ENCODE measurements at places on chromosomes 2 and 18. TPM values are rescaled to one million over a fixed set of nuclear protein-coding genes. Genes with fewer than 3 reads are reported as not detected.

GRCh38 chr2:4618630-4619228 is 915.4 kb downstream of the DCDC2C start:
- DNase-seq, result no peak

DNA sequence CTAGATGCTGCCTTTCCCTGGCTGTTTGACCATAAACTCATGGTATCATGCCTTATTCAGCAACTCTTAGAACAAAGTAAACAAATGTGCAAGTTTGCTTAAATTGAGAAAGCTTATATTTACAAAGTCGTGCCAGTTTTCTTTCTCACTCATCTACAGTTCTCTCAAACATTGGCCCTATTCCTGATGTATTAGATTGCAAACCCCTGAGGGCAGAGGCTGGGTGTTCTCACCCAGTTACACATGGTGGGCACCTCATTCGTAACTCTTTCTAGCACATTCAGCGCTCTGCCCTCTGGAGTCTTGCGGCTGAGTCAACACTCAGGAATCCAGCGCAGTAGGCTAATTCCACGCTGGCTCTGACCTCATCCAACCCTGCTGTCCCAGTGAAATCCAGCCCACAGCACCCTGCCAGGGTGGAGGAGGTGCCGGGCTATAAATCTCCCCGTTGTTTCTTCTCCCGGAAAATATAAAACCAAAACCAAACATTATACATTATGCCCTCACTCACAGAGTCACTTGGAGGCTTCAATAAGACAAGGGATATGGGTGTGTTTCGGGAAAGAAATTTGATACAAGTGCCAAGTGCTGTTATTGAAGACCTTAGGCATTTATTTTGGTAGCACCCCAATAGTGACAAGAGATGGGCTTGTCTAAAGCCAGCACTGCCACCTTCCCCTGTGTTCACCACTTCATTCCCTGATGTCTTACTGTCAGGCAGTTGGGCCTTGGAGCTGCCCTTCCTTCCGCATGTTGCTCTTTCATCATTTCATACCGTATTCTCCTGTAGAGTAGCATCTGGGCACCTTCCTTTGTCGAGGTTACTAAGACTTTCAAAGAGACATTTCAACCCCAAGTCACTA is 287.4 kb downstream of the PRKCE start:
- no peak for DNase-seq

DNA sequence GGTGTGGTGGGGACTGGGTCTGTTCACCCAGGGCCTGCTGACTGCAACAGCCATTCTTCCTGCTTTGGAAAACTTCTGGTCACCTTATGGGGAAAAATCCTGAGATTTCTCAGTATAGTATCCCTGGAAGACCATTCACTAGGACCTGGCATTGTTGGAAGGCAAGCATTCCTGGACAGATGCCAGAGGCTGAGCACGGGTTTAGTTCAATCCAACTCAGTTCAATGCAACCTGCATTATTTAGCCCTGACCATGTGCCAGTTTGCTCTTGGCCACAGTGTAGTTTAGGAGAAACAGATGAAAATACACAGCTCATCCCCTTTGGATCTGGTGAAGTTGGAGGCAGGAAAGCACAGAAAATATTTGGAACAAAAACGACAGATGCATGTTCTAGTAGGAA is 95.9 kb downstream of the LPIN1 start:
- no peak for DNase-seq

- DNase-seq, result no peak
These were observed 5.3 kb upstream of the CEP68 start for GRCh38 chr2:65050931-65051330.

GRCh38 chr2:103823847-103824246 is 1030.1 kb upstream of the POU3F3 start:
- no peak for DNase-seq

DNA sequence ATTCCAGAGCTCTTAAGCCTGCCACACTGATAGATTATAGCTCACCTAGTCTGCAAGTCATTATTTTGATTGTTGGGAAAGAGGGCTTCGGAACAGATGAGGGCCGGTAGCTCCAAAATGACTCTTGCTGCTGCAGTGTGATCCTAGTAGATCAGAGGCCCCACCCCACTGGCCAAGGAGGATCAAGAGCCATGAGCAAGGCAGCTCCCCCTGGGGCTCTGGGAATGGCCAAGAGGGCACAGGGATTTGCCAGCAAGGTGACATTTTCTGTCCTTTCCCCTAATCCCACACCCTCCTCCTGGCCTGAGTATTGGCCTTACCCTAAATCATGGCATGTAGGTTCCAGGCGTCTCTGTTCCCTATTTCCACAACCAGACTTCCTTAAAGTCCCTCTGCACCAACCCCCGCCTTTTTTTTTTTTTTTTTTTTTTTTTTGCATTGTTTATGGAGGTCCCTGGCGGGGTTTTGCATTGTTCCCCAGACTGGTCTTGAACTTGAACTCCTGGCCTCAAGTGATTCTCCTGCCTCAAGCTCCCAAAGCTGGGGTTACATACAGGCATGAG is 36.5 kb downstream of the EIF4E2 start:
- no peak for DNase-seq

GRCh38 chr2:28342081-28342967 is 50.3 kb upstream of the FOSL2 start:
- DNase-seq, result no peak

Gene COQ10B
- 20.3 TPM for polyA plus RNA-seq

GRCh38 chr2:45822272-45822630 is 170.8 kb downstream of the PRKCE start:
- DNase-seq, result no peak

- no peak for DNase-seq
These were observed 6.3 kb upstream of the NRP2 start for GRCh38 chr2:205675861-205676516.

GRCh38 chr2:236216711-236217110 is 47.5 kb downstream of the ASB18 start:
- no peak for DNase-seq

All from left renal cortex interstitium (tissue), 4 donors.